HS-5 (cell line): ENCODE measurements at places on chromosomes 12 and 14.

- no peak for DNase-seq
Measured at GRCh38 chr14:68113343-68113930, 293.9 kb downstream of the RAD51B start.

- DNase-seq, result no peak
Measured at GRCh38 chr12:114302606-114303315, 103.2 kb downstream of the TBX5 start.

DNA sequence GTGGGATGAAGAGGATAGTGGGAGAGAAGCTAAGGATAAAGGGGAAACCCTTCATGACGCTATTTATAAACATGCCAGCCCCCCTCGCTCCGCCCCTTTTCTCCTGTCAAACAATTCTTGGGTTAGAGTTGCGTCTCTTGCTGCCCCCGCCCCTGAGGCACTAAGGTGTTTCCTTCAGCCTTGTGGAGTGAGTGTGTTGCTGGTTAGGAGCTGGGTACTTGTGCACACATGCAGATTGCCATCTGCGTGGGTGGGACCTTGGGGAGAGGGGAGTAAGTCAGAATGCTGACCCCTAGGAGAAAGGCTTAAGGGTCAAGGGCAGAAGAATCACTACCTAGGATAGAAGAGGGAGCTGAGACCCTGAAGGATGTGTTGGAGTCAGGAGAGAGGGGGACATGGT is 5.4 kb downstream of the FOXJ2 start:
- no peak for DNase-seq

DNA sequence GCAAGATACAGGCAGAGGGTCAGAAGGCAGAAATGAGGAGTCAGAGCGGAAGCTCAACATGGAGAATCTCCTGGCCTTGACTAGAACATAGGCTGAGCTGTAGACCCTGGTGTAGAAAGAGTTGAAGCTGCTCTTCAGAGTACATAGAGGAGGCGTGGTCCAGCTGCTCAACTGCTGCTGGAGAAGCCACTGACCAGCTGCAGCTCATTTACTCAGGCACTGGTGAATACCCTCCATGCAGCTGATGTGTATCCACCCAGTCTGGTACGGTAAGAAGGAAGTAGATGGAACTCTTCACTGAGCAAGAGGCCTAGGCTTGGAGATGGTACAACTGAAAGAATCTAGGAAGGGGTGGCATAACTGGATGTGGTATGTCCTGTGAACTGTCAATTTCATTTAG is 148.8 kb upstream of the DHRS4 start:
- DNase-seq, result no peak

GRCh38 chr12:43436597-43436996 is 115.4 kb downstream of the ADAMTS20 start:
- no peak for DNase-seq

DNA sequence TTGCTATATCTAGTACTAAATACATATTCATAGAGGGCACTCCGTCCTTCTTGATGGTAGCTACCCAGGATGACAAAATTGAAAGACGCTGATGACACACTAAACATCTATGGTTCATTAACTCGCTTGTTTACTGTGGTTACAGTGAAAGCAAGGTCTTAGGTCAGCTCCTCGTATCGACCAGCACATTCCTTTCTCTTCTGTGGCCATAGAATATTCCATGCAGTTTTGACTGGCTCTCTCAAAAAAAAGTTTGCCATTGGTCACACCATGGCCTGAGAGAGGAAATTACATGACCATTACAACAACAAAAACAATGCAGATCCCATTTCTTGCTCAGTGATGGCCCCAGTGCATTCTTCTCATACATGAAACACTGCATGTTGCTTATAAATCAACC is 411.4 kb upstream of the SOX5 start:
- DNase-seq, result peak; percentile 2

- peak; percentile 82 for DNase-seq
Measured at GRCh38 chr12:70660620-70661219, 23.5 kb upstream of the PTPRB start.

DNA sequence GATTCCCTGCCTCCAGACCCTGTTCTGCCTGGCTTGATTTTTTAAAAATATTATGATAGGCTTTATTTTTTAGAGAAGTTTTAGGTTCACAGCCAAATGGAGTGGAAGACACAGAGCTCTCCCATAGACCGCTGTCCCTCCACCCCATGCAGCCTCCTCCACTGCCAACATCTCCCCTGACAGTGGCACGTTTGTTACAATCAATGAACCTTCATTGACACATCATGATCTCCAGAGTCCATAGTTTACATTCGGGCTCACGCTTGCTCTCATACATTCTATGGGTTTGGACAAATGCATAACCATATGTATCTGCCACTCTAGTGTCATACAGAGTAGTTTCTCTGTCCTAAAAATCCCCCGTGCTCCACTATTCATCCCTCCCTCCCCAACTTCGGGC is 15.9 kb upstream of the PPP1R13B start:
- no peak for DNase-seq

GRCh38 chr12:116760622-116761020 is 22.5 kb downstream of the RNFT2 start:
- DNase-seq, result no peak

DNA sequence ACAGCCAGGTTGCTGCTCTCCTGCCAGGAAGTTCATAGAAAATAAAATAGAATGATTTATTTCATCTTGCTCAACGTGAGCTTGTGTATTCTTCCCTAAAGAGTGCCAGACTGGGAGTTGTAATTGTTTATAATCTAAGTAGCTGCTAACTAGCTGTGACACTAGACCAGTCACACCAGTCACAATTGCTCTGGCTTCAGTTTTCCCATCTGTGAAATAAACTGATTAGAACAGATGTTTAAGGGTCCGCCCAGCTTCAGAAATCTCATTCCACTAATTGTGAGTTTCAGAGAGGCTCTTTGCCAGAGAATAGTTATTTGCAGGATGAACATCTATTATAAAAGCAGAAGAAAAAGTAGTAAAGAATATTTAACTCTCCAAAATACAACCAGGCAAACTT is 55.6 kb upstream of the ZDHHC17 start:
- DNase-seq, result no peak

- no peak for DNase-seq
Measured at GRCh38 chr14:31572955-31573354, 11.8 kb downstream of the NUBPL start.

- DNase-seq, result peak; percentile 97
Measured at GRCh38 chr14:25111061-25111601, 61.2 kb upstream of the STXBP6 start.

DNA sequence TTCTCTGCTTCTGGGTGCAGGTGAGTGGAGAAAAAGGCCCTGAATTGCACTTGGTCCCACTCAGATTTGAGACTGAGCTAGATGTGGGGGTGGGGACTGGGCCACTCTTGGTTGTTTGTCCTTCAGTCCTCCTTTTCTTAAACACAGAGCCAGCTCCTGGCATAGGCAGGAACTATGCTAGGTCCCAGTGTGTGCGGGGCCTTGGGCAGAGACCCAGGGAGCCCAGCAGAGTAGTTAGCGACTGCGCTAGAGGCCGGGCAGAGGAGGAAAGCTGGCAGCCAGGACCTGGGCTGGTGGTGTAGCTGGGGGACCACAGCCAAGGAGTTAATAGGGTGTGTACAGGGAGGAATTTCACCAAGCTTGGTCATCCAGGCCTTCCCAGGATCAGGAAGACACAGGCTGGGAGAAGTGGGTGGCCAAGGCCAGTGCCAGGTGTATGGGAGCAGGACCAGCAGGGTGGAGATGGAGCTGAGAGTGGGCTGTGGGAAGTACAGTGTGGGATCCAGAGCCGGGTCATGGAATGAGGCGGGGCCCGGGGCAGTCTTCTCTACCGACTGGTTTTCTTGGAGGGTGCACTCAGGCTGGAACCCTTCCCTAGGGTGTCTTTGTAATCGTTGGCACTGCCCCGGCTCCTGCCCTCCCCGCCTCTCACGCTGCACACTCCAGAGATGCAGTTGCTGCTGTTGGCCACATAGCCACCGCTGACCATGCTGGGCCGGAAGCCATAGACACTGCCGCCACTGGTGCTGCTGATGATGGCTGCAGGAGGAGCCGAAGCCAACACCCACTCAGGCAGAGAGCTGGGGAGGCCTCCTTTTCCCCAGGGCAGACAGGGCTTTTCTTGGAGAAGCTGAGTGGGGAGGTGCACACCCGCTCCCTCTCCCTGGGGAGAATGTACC is 8.7 kb downstream of the KRT71 start:
- no peak for DNase-seq

DNA sequence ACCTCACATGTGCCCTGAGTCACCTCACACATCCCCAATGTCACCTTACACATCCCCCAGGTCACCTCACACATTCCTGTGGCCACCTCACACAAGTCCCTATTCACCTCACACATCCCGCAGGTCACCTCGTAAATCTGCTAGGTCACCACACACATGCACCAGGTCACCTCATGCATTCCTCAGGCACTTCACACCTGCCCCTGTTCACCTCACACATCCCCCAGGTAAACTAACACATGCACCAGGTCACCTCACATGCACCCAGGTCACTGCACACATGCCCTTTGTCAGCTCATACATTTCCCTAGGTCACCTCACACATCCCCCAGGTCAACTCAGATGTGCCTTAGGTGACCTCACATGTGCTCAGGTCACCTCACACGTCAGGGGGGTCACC is 639.8 kb downstream of the TMEM121 start:
- DNase-seq, result no peak

- DNase-seq, result no peak
Measured at GRCh38 chr12:22046968-22047390, 961 bp downstream of the CMAS start.

- no peak for DNase-seq
Measured at GRCh38 chr14:105088812-105089745, 23.8 kb upstream of the GPR132 start.

- peak; percentile 6 for DNase-seq
Measured at GRCh38 chr12:16285586-16285985, 8.1 kb upstream of the SLC15A5 start.

GRCh38 chr12:7122811-7123769 is 5.6 kb downstream of the RBP5 start:
- no peak for DNase-seq

GRCh38 chr12:111413442-111414086 is 7.8 kb downstream of the SH2B3 start:
- DNase-seq, result peak; percentile 79

- DNase-seq, result no peak
Measured at GRCh38 chr12:10361084-10361483, 28.8 kb downstream of the KLRK1 start.

DNA sequence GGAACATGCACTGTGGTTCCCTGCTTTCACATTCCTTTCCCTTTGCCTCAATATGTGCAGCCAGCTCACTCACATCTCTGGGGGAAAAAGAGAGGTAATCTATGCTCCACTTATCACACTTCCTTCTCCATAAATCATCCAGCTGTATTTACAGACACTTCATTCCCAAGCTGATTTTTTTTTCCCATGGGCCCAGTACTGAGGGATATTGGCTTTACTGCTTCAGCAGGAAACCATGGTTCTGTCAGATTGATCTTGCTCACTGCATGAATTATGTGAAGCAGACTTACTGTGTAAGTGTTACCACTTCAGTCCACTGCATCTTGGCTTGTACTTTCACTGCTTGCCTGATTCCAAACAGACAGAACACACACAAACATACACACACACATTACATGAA is 555.6 kb downstream of the CCER1 start:
- no peak for DNase-seq

GRCh38 chr14:101917413-101918017 is 46.9 kb upstream of the DYNC1H1 start:
- DNase-seq, result no peak

GRCh38 chr12:128940974-128941373 is 87.7 kb downstream of the GLT1D1 start:
- DNase-seq, result no peak

GRCh38 chr12:42284157-42284556 is 41.7 kb downstream of the ZCRB1 start:
- no peak for DNase-seq

DNA sequence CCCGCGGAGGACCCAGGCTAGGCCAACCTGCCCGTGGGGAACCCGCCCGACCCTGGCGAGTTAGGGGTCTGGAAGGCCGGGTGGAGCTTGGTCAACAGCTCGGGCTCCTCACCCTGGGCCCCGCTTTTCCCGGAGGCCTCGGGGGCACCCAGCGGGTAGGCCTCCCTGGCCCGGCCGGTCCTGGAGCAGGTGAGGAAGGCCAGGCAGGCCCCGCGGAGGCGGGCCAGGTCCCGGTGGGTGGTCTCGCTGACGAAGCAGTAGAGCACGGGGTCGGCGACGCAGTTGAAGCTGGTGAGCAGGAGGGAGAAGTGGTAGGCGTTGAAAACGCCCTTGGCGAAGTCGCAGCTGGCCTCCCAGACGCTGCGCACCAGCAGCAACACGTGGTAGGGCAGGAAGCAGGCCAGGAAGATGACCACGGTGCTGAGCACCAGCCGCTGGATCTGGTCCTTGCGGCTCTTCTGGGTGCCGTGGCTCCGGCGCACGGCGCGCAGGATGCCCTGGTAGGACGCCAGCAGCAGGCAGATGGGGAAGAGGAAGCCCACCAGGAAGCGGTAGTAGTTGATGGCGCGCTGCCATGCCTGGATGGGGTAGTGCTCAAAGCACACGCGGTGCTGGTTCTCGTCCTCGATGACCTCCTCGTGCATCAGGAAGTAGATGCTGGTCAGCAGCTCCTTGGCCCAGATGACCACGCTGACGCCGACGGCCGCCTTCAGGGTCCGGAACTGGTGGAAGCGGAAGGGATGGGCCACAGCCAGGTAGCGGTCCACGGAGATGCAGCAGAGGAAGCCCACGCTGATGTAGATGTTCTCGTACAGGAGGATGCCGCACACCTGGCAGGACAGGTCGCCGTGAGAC is 10.3 kb downstream of the GPR68 start:
- DNase-seq, result no peak

- no peak for DNase-seq
Measured at GRCh38 chr12:68908076-68908475, 24.9 kb downstream of the CPM start.

DNA sequence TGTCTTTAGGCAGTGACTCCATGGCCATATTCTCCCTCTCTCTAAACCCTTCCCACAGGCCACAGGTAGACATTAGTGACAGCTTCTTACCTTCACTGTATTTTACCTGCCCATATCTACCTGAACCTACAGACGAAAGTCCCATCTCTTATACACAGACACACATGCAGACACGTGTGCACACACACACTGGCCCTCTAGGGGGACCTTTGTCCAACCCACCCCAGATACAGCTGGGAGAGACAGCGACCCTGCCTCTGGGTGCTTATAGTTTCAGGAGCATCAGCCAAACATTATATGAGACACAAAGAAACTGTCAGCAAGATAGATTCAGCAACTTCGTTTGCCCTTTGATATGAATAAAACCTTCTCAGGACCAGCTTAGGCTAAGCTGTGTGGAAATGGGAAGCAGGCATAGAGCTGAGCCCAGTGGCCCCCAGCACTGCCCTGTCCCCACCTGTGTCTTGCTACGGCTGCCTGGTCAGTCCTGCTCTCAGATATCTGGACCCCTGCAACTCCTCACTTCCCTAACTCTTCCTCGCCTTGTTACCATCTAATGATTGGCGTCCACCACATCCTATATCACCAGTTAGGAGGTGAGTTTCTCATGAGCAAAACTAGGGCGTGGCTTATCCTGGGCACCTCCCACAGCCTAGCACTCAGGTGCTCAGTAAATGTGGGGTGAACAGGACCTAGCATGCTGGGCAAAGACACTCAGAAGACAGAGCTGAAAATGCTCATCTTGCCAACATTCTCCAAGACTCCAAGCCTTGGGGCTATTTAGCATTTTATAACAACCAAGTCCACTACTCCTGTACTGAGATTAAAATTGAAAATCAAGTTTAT is 12.0 kb upstream of the CD9 start:
- no peak for DNase-seq
